ENCODE measurements at places on chromosomes 1 and 21.

GRCh38 chr1:2569060-2569459 lies 12.9 kb downstream of the TNFRSF14 start:
- DNase-seq: no peak

DNA sequence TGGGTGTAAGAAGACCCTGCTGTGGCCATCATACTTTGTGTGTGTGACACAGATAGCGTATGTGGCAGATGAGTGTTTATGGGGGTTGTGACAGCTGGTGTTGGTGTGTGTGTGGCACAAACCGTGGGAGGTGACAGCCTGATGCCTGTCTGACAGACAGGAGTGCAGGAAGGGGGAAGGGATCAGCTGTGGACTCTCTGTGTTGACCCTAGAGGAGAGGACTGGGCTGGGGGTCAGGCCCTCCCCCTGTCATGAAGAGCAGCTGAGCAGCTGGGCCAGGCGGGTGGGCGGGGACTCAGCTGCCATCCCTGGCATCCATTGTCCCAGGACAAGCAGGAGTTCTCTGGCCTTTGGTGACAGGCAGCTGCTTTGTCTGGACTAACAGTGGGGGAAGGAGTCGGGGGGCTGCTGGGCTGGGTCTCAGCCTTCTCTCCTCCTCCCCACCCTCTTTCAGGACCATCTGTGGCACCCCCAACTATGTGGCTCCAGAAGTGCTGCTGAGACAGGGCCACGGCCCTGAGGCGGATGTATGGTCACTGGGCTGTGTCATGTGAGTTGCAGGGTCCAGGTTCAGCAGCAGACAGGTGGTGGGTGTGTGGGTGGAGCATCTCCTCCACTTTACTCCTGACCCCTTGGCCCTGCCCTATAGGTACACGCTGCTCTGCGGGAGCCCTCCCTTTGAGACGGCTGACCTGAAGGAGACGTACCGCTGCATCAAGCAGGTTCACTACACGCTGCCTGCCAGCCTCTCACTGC lies 2.3 kb downstream of the PLK3 start:
- no peak for DNase-seq

DNA sequence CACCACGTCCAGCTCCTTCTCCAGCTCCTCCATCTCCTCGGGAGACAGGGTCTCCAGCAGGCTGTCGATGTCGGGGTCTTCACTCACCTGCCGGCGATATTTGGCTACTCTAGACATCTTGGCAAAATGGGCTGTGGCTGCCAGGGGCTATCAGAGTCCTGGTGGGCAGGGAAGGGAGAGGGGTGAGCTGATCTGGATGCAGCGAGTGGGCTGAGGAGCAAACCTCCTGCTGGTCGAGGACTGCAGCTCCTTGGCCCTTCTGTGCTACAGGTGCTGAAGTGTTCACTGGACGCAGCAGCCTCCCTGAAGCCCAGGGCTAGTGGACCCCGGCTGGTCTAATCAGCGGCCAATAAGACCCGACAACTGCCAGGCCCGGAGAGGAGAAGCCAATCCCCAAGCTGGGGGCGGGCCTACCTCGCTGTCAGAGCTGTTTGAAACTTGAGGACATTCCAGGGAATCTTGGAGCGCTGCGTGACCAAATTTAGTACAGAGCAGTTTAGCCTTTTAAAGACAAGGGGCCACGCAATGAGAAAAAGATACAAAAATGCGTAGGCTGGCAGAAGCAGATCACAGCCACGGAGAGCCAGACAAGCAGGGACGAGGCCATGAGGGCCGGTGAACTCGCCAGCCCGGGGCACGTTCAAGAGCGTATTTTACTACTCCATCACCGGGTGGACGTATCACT lies at the start of gene LMOD1:
Gene LMOD1, minus strand, starts transcription at position 325 of the 685 bp plus-strand sequence. Its CDS starts 208 bp downstream, at position 117.
- peak; percentile 92 for DNase-seq

- DNase-seq: no peak
Observed at GRCh38 chr1:37926038-37926924, 20.6 kb downstream of the INPP5B start.

GRCh38 chr21:34348890-34349519 lies 14.8 kb upstream of the KCNE2 start:
- no peak for DNase-seq

GRCh38 chr1:167500283-167500860 lies 18.0 kb downstream of the CD247 start:
- no peak for DNase-seq

DNA sequence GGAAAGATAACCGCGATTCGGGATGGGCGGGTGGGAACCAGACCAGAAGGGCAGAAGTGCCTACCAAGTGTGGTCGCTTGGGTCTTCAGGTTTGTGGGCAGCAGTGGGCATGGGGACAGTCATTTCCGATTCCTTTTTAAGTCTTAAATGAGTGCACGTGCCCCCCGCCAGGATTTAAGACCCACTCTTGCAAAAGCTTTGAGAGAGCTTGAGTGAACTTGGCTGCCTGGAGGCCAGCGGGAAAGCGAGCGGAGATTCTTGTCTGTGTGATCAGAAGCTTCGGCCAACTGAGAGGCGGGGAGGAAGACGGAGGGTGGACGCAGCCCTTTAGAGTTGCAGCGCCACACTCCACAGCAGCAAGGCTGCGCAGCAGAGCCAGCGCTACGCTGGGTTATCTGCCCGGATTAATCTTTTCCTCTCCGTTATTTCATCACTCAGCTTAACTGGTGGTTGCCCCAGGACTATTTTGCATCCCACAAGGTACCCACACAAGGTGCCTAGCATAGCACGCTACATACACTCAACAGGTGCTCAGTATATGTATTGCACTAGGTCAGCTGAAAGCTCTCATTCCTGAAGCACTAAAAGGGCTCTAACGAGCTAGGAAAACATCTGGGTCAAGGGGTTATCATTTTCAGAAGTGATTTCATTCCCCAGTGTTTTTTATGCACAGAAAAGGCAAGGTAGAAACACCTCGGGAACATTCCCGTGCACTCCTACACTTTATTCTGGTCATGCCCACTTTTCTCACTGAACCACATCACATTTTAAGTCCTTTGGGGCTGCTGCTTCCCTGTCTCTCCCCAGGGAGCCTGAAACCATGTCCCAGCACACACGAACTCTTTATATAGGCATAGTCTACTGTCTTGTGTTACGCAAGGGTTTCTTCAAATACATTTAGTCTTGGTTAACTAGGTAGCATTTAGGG lies 1.5 kb upstream of the BATF3 start:
- peak; percentile 62 for DNase-seq

DNA sequence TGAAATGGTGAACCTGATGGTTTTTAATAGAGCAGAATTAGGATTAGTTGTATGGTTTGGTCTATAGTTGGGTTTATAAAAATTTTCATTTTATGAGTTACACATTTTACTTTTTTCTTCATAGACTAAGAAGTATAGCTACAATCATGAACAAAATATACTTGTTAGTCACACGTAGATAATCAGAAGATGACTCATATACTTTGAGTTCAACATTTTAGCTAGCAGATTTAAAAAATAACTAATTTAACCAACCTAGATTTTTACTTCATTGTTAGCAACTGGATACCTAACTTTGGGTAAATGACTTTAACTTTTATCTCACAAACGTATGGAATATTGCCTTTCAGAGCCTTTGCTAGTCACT lies 27.9 kb downstream of the MORC3 start:
- DNase-seq: no peak

DNA sequence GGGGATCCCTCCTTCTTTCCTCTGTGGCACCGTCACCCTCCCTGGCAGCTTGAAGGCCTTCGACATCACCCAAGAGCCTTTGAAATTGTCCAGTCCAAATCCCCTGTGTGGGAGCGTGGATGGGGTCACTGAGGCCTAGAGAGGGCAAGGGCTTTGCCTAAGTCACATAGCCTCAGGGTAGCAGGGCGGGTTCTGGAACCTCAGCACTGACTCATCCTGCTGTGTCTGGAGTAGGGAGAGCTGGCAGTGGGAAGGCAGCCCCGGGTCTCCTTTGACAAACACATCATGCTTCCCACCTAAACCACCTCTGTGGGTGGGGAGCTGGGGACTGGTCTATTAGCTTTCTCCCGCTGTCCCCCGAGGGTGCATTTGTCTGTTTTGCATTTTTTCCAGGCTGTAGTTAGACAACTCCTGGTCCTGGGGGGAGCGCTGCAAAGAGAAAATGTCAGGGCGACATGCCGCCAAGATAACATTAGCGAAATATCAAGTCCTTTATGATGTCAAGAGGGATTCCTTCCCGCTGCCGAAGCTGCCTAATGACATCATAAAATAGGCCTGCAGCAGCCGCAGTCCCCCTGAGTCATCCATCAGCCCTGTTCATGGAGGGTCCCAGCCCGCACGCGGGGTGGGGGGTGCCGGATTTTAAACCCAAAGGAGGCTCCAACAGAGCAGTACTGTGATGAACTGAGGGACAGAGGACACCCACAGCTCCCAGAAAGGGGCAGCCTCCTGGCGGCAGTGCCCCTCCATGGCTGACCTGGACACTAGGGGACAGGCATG lies 77.0 kb upstream of the POU3F1 start:
- DNase-seq: peak; percentile 74

DNA sequence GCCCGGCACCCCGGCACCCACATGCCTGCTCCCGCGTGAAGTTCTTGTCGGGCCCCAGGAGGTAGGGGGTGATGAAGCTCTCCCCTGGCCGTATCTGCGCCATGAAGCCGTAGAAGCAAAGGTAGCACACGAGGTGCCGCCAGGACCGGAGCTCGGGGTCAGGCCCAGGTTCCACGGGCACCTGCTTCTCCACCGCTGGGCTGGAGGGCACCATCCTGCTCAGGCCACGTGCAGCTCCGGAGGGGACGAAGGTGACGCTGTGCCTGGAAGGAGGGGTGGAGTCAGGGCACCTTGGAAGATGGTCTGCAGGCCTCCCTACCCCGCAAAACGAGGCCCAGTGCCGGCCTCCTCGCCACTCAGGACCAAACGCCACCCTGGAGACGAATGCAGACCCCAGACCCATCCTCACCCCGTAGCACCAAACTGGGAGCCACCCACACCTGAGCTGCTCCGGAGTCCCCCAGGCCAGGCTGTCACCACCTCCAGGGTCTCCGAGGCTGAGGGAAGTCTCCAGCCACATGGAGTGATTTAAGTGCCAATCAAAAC lies 4.4 kb downstream of the SLC19A1 start:
- DNase-seq: no peak

DNA sequence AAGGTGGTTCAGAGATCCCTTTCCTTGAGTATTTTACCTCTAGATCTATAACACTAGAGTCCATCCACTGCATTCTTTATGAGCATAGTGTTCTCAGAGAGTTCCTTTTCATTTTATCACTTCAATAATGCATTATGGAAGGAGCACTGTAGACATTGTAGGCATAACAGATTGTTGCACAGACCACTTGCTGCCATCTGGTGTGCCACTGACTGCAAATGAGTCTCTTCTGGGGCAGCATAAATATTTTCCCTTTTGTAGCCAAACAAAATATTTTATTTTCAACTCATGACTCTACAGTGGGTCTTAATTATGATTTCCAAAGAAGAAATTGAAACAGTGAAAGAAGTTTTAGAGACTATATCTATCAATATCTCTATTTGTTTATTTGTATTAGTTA lies 290.4 kb downstream of the OLFM3 start:
- no peak for DNase-seq

GRCh38 chr1:151978922-151979321 lies 14.7 kb downstream of the S100A10 start:
- DNase-seq: no peak

GRCh38 chr1:206503591-206504362 lies 3.6 kb upstream of the RASSF5 start:
- no peak for DNase-seq
